ENCODE measurements at places on chromosomes 13 and 19. TPM values are rescaled to one million over a fixed set of nuclear protein-coding genes. Genes with fewer than 3 reads are reported as not detected.

DNA sequence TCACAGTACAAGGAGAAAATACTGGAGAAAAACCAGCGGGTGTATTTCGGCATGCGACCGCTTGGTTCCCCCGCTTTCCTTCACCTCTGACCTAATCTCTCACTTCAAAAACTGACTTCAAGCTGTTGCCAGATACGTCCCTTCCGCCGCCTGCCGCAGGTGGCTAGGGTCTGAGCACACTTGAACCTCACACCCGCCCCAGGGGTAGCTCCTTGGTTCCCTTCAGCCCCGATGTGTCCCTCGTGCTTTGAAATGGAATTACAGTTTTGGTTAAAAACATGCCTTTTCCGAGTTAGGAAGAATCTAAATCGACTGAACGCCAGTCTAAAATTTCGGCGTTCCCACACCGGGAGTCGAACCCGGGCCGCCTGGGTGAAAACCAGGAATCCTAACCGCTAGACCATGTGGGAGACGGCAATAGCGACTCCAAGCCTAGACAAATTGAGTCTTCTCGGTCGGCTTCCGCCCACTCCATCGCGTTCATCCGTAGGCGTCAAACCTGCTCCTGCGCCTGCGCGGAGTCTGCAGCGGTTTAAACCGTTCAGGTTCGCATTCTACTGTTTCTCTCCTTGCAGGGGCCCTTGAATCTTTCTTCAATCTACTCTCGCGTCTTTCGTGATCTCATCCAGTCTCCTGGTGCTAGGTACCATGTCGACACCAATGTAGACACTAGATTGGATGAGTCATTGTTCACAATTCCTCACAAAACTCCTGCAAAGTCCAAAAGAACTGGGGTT is 71.5 kb downstream of the NUFIP1 start:
- DNase-seq = peak; percentile 96

DNA sequence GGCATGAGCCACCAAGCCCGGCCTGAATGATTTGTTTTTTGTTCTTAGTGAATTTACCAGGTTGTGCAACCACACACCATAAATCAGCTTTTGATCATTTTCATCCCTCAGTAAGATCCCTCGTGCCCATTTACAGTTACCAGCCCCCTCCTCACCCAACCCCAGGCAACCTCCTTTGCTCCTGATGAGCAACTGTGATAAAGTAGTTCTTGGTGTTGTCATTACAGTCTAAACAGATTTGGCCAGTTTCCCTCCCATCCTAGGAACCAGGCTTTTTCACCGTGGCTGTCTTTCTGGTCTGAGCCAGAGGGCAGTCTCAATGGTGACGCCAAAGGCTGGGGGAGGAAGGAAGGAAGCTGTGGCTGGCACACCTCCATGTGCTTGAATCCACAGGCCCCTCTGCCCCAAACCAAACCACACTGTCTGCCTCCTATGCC is 61.2 kb upstream of the WDFY2 start:
- DNase-seq = peak; percentile 82

DNA sequence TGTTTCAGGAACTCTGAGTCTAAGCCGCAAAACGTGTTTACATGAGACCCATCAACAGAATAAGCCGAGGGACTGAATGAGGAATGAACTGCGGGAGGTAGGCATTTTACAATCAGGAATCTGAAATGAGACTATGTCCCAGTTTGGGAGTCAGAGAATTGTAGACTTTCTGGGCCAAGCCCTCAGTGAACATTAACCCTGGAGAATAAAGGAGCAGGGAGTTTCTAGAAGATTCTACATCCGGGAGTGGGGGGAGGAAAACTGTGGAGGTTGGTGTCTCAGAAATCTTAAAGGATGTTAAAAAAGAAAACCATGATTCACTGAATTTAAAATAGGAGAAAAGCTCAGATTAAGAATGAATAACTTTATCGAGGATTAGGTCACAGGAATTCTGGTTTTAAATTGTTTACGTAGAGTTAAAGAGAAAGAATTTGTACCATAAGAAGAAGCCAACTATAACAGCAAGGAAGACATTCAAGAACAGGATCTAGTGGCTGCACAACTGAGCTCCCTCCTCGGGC is 18.5 kb downstream of the RFX2 start:
- DNase-seq = peak; percentile 58

DNA sequence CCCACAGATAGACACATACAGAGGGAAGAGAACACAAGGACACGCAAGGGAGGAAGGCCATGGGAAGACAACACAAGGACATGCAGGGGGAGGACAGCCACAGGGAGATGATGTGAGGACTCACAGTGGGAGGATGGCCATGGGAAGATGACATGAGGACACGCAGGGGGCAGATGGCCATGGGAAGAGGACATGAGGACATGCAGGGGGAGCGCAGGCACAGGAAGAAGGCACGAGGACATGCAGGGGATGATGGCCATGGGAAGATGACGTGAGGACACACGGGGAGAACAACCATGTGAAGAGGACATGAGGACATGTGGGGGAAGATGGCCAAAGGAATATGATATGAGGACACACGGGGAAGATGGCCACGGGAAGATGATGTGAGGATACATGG is 84.7 kb downstream of the UQCRFS1 start:
- no peak for DNase-seq

DNA sequence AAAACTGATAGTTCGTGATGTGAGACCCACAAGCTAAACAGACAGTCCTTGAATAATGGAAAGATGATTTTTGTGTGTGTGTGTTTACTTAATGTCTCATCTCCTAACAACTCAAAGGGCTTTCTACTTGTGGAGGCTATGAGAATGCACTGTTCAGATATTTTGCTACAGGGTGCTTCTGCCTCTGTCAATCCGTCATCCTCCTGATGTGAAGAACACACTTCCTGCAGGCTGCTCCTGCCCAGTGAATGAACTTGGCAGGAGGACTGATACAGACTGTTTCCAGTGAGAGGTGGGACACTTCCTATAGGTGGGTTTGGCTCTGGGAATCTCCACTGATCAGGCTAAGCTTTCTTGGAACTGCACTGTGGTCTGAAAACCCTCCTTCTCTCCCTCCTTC is 168.4 kb upstream of the STARD13 start:
- DNase-seq = no peak

- no peak for DNase-seq
Measured at GRCh38 chr19:51600940-51601580, 29.1 kb downstream of the SIGLEC5 start.

DNA sequence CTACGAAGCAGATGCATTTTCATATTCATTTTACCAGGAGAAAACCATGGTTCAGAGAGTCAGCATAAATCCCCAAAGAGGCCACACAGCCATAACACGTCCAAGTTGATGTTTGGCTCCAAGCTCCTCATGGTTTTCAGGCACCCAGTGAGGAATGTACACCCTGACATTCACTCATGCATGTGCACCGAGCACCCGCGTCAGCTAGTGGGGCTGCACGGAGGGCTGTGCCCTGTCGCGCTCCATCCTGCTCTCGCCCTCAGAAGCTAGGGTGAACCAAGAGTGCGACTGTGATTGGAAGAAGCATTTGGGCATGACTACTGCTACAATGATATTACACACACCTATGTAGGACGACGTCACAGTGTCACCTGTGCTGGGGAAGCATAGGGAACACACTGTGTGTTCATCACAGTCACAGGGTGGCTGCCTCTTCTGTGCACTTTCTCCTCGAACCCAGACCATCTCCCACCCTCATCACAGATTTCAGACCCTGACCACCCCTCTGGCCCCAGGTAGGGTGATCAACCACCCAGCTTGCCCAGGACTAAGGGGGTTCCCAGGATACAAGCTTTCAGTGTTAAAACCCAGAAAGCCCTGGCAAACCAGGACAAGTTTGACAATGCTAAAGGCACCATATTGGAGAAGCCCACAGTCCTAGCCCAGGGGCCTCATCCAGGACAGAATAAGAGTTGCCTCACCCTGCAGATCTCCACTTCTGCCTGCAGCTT is 148.6 kb upstream of the ZNF507 start:
- DNase-seq = no peak

The CEACAM8 gene
- not detected for total RNA-seq

The PET100 gene
- total RNA-seq = 67.8 TPM

The HSD17B14 gene
- total RNA-seq = 20.9 TPM

The ELOF1 gene
- total RNA-seq = 84.6 TPM
